GM19239 (cell line): ENCODE measurements at places on chromosomes 1 and 21.
A peak's percentile ranks its signal among the peaks of the same experiment; 100 is the strongest.

DNA sequence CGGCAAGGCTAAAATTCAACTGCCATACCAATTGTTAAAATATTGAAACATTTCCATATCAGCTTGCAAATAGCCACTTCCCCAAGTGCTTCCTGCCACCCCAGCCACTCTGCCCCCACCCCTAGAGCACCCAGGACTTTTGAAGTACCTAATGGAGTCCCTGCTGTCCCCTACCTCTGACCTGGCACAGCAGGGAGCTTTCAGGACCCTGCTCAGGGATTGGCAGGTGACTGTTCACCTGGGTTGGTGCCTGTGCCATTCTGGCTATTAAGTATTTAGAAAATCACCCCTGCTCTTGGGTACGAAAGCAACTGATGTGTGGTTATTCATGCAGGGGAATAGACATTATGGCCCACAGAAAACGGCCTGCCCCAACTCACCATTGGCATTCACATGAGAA, 9.1 kb upstream of the HPCAL4 start:
- DNase-seq = no peak

- no peak for DNase-seq
These were observed 22.6 kb upstream of the FCRL3 start for GRCh38 chr1:157723157-157723556.

DNA sequence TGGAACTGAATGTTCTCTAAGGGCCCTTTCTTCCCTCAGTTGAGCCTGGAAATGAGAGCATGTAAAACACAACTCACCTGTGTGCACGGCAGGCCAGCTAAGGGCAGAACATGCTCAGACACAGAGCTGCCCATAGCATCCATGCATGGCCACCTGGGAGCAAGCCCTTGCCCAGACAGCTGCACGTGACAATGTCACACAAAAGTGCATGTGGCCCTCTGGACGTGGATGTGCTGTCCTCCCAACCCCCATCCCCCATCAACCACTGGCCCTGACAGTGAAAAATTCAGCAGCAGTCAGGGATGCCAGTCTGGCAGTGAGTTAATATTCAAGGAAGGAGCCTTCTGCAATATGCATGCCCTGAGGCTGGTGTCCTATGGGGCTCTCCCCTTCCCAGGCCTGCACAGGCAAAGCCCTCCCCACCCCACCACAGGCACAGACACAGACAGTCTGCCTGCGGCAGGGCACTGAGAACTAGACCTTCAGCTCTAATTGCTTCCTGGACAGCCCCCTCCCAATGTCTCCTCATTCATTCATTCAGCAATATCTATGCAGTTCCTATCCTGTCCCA, 14.6 kb upstream of the COL16A1 start:
- DNase-seq = no peak

DNA sequence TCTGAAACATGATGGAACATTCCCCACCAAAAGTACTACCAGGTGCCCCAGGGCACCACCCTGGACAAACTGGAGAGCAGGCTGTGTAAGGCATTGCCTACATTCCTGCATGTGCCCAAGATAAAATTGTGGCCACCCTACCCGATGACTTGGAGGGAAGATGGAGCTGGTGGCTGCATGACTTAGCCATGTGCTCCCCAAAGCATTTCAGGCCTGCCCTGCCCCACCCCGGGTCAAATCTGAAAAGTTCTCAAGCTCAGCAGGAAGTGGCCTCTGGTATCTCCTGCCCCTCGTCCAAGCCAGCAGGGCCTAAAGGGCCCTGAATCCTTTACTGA, 8.5 kb downstream of the CD2 start:
- DNase-seq = no peak

GRCh38 chr21:31518580-31518979, 140.9 kb upstream of the SOD1 start:
- DNase-seq = no peak

DNA sequence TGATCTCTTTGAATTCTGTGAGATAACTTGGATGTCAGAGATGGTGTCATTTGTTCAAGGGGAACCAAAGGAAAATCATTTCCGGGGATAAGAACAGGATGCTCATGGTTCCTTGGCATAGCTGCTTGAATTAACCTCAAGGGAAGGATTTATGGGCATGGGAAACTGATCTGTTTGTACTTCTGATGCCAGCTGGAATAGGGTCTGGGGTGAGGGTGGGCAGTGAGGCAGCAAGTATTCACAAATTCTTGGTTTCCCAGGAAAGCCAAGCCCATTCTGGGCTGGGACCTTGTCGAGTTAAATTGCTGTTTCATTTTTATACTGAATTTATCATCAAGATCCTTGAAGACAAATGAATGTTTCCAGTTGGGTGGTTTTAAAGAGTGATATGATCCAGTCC, 14.1 kb downstream of the INTS3 start:
- DNase-seq = no peak

- no peak for DNase-seq
These were observed 16.8 kb downstream of the ATP8B2 start for GRCh38 chr1:154342132-154342531.

- DNase-seq = no peak
These were observed 20.0 kb downstream of the METTL13 start for GRCh38 chr1:171801487-171801891.

GRCh38 chr1:107940017-107940577, 24.9 kb downstream of the VAV3 start:
- no peak for DNase-seq

DNA sequence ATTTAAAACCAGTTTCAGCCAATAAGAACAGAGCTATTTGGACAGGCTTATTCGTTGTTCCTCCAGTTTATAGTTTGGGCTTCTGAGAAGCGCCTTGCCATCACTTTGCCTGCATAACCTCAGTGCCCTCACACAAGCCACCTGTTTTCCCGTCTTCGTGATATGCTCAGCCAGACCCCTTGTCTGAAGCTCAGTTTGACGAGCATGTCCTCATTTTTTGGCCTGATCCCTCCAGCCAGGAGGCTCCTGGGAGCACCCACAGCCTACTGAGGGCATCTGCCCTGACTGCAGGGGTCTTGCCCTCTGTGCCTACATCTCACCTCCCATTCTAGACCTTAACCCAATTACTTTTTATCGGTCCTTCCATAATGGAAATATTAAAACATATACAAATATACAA, 95.3 kb downstream of the ADARB1 start:
- DNase-seq = no peak

DNA sequence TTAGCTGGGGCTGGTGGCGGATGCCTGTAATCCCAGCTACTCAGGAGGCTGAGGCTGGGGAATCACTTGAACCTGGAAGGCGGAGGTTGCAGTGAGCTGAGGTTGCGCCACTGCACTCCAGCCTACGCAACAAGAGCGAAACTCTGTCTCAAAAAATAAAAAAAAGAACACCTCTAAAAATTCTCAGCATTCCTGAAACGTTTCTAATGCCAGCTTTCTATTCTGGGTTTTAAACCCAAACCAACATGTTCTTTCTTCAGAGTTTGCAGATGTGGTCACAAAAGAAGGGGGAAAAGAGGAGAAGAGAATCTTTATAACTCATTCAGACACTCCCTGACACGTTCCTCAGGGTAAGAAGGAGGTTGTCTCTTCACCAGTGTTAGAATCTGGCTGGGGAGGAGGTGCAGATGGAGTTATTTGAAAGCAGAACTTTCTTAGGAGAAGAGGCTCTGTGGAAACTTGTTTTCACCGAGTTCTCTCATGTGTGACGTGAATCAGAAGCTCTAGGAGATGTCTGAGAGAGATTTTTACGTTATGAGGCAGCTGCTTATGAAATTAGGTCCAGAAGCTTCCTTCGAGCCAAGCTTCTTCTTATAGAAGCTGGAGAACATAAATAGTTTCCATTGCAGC, 17.8 kb upstream of the CNR2 start:
- DNase-seq = no peak

GRCh38 chr1:161001525-161001924, 19.4 kb downstream of the F11R start:
- no peak for DNase-seq

DNA sequence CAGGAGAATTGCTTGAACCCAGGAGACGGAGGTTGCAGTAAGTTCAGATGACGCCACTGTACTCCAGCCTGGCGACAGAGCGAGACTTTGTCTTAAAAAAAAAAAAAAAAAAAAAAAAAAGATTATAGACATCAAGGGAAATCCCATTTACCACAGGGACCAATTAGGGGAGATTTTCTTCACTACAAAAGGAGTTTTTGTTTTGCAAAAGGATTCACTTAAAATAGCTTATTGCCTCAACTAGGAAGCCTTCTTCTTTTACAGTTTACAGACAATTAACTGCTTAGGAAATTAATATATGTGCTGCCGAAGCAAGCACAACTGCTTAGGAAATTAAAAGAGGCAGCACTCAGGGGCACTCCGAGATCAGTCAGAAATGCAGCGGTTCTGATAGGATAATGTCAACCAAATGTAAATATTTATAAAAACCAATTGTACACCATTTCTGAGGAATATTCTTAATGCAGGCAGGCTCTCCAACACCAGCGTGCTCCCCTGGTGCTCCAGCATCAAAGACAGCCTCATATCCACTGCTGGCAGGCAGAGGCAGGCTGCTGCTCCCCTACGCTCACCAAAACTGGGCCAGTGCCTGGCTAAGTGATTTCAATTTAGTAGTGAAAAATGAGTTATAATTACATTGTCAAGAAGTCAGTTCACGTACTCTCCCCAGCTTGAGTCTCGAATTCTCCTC, 107.9 kb upstream of the RAB4A start:
- no peak for DNase-seq

GRCh38 chr1:162135271-162135775, 65.8 kb downstream of the NOS1AP start:
- no peak for DNase-seq

- no peak for DNase-seq
These were observed 3.3 kb downstream of the NPPB start for GRCh38 chr1:11855430-11855829.

GRCh38 chr1:218024211-218024720, 260.8 kb upstream of the RRP15 start:
- DNase-seq = no peak

- DNase-seq = no peak
These were observed 15.2 kb downstream of the TFAP2E start for GRCh38 chr1:35588197-35588910.

GRCh38 chr1:39901714-39902459, at the start of gene MYCL:
Gene MYCL (minus strand): TSS chr1:39901917. CDS start chr1:39901434, 483 bp downstream.
- peak; percentile 84 for DNase-seq

DNA sequence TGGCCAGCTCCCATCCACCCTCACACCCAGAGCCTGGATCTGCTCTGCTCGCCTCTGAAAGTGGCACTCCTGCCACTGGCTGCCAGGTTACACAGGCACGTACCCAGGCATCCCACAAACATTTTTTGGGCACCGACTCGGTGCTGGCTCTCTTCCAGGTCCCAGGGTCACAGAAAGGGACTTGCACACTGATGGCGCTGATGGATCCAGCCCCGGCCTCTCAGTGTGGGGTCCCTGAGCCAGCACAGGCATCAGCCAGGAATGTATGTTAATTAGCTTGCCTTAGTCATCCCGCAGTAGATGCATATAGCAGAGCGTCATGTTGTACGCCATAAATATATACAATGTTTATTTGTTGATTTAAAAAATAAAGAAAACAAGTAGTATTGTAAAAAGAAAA, 537.2 kb downstream of the NPHP4 start:
- DNase-seq = no peak

- DNase-seq = no peak
These were observed 31.5 kb downstream of the WNT2B start for GRCh38 chr1:112540226-112540794.

DNA sequence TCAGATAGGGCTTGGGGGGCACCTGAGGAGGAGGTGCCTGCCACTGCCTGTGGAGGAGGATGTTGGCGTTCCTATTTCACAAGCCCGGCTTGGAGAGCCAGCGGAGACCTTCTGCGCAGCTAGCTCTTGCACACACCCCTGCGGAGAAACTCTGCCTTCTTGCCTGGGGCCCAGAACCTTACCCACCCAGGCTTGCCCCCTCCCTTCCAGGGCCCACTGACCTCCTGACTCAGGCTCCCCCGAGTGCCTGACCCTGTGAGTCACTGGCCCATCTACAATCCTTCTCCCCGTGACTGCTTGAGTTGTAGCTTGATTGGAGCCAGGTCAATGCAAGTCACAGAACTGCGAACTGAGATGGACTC, 3.4 kb downstream of the HES2 start:
- DNase-seq = no peak

- no peak for DNase-seq
These were observed 269.5 kb upstream of the NCAM2 start for GRCh38 chr21:20728691-20729090.

DNA sequence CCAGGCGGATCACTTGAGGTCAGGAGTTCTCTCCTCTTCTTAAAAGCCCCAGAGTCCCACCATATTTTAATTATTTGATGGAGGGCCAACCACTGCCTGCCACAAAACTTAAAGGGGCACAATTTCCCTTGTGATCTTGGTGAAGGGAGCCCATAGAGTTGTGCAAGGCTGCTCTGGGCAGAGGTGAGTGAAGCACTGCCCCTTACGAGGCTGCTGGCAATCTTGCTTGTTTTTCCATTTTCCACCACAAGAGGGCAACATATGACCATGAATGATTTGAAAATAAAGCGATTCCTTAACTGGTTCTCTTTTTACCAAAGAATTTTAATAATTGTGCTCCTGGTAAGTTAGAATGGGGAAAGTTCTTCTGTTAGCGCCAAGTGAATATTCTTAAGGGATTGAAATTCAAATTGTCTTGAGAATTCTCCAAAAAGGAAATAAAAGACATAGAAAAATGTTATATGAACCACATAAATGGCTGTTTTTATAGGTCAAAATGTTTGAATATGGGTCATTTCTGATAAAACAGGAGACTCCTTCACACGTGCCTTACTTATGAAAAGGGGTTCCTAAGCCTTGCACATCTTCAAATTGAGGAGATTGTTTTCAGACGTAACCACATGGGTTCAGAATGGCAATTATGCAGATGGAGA, 22.7 kb downstream of the PGM1 start:
- peak; percentile 32 for DNase-seq

- DNase-seq = peak; percentile 70
These were observed 768 bp upstream of the RIIAD1 start for GRCh38 chr1:151720554-151720953.

DNA sequence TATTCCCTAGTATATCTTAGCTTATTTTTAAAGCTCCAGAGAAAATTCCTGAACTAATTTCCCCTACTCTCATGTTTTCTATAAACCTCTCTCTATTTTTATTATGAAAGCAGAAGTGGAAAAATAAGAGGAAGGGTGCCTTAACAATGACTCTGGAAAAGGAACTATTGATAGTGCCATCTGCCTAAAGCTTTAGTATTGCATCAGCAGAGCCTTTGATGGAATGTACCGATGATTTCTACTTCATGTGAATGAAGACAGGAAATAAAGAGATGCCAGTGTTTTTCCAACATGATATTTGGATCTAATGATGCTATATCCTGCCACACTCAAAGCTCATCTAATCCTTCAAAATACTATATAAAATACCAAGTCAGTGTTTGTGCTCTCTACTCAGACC, 35.1 kb downstream of the TNFSF18 start:
- no peak for DNase-seq

DNA sequence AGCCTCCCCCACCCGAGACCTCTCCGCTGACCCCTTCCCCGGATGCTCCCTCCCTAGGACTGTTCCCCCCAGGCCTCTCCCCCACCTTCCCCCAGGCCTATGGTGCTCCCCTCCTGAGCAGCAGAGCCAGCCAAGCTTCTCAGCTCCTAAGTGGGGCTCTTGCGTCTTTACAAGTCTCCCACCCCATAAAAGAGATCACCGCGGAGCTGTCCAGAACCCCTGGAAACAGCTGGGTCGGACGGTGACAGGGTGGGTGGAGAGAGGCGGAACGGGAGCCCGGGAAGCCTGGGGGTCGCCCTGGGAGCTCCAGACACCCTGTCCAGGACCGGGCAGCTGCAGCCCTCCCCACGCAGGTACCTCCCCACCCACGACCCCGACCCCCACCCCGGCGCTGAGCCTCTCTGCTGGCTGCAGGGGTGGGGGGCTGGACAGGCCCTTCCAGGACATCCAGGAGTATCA, 61.2 kb downstream of the WNT9A start:
- no peak for DNase-seq
